T-helper 2 cell (primary cell): ENCODE measurements at places on chromosomes 2 and 18.

DNA sequence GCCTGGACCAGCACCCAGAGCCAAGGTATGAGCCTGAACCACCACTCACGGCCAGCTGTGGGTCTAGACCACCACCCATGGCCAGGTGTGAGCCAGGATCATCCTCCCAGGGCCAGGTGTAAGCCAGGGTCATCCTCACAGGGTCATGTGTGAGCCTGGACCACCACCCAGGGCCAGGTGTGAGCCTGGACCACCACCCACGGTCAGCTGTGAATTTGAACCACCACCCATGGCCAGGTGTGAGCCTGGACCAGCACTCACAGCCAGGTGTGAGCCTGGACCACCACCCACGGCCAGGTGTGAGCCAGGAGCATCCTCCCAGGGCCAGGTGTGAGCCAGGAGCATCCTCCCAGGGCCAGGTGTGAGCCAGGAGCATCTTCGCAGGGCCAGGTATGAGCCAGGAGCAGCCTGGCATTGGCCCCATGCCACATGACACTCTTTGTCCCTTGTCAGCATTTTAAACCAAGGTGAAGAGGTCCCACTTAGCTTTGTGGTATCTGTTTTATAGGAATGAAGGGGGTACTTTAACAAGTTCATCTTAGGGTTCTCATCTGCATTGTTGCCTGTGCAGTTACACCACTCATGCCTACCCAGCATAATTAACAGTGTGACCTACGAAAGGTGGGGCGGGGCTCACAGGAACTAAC is 71.2 kb downstream of the AGAP1 start:
- no peak for DNase-seq

DNA sequence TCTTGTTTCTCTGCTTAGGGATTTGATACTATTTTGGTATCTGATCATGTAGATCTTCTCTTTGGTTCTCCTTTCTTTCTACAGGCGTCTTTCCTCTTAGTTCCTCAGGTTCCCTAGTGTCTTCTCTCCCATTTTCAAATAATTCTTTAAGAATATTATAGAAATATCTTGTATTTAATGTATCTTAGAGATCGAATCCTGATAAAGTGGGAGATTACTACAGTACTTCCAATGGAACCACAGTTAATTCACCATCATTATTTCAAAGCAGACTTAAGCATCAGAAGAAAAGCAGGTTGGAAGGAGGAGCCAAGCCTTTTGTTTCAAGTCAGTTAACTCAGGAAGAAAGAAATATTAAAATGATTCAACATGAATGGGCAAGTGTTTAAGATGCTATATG is 1.1 kb upstream of the CHN1 start:
- DNase-seq: no peak

GRCh38 chr18:75158465-75159237 is 50.3 kb downstream of the PTGR3 start:
- no peak for DNase-seq

DNA sequence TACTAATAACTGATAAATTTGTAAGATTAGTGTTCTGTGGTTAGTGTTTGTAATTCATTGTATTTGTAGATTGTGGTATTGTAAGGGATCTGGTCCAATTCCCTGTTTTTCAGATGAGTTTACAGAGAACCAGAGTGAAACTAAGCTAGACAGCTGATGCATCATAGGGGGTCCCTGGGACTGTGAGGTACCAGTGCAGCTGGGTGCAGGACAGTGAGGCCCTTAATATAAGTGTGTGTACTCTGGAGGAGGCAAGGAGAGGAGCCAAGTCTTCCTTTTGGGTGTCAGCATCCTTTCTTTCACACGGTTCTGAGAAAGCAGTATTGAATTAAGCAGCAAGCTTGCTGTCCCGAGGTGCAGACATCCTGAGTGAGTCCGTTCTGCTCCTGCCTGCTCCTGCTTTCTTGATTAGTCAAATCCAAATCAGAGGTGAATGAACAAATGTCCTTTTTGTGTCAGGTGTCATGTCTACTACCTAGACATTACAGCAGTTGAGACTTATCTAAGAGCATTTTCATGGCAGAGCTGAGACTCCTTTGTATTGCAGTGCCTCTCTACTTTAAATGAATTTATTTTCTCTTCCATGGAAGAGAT is 194.9 kb downstream of the MCFD2 start:
- no peak for DNase-seq

DNA sequence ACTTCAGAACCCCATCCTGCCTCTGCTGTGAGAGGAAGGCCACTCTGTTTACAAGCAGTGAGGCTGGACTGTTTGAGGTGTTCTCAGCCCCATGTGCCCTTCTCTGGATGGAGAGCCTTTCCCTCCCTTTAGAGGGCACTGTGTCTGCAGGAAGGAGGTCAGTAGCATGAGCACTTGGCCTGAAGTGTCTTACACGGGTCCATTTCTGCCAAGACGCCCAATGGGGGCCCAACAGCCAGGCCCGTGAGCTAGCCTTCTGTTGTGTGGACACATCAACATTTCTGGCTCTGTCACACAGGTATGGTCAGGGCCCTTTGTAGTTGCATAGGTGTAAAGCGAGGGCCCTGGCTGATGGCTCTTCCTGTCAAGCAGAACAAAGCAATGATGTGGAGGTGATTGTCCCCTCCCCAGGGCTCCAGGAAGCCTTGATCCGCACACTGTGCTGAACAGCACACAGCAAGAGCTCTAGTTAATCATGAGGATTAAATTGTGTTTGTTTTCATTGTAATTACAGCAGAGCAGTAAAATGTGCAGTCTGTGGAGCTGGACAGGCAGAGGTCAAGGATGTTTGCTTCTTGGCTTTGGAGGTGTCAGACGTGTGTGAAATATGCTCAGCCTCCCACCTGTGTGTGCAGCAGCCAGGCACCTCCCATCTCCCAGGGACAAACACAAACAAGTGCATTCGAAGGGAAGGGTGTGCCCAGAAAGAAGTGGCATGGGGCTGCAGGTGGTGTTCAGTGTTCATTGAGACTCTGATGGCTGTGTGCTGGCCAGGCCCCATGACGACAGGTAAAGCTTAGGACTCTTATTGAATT is 132.1 kb downstream of the SH3RF3 start:
- no peak for DNase-seq

- DNase-seq: no peak
Observed at GRCh38 chr2:74739129-74739528, 85.1 kb downstream of the SEMA4F start.

GRCh38 chr18:36582988-36583745 is 245.6 kb downstream of the TPGS2 start:
- DNase-seq: no peak

- no peak for DNase-seq
Observed at GRCh38 chr2:27149570-27150405, 984 bp downstream of the TCF23 start.
